ENCODE measurements at places on chromosomes 12 and 14. TPM values are rescaled to one million over a fixed set of nuclear protein-coding genes. Genes with fewer than 3 reads are reported as not detected.

- DNase-seq, result no peak
Observed at GRCh38 chr12:54229624-54230212, 40.9 kb upstream of the SMUG1 start.

GRCh38 chr14:78023112-78023511 is 147.1 kb upstream of the NRXN3 start:
- DNase-seq, result no peak

GRCh38 chr12:56042843-56043242 is 1.1 kb downstream of the RPS26 start:
- DNase-seq, result no peak

GRCh38 chr12:1289371-1290155 is 298.5 kb downstream of the ERC1 start:
- no peak for DNase-seq

GRCh38 chr12:87931812-87932211 is 97.4 kb downstream of the C12orf50 start:
- DNase-seq, result no peak

DNA sequence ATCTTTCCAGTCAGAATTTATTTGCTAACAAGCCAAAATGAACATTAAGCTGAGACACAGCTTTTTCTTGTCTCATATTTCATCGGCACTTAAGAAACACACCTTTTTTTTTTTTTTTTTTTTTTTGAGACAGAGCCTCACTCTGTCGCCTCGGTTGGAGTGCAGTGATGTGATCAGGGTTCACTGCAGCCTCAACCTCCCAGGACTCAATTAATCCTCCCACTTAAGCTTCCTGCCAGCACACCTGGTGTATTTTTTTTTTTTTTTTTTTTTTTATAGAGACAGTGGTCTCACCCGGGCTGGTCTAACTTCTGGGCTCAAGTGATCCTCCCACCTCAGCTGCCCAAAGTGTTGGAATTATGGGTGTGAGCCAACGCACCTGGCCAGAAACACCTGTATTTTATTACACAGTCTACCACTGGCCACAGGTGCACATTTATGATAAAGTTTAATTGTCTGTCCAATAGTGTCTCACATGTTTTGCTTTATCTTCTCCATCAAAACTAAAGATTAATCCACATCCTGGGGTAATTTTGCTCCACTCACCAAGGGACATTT is 62.7 kb downstream of the C2CD5 start:
- no peak for DNase-seq

DNA sequence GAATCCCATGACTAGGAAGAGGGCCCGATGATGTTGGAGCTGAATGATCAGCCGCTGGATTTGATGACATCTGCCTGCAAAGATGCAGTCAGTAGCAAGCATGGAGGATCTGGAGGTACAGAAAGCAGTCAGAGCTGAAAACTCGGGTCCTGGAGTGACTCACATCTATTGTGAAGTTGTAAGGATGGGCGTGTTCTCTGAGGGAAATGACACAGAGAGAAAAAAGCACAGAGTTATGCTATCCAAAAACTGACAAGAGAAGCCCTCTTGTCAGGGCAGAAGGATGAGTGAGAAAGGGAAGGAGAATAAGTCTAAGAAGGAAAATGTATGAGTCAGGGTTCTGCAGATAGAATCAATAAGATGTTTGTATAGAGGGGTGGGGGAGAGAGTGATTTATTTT is 380.4 kb upstream of the CCDC196 start:
- DNase-seq, result no peak

DNA sequence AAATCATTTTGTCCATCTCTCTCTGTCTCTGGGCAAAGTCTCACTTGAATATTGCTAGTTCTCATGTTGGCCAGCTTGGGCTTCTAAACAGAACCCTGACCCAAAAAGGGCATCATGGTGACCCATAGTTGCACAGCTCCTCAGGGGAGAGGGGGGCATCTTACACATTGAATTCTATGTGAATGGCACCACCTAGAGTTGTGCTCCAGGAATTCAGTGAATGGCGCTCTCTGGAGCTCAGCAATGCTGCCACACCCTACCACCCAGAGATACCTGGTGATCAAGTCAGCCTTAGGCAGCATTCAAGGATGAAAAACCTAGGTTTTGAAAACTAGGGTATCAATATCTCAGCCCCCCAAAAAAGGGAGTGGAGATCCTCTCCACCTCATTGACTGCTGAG is 50.6 kb downstream of the SMUG1 start:
- DNase-seq, result no peak

- no peak for DNase-seq
Observed at GRCh38 chr12:68264857-68265256, 11.5 kb upstream of the IL22 start.

- no peak for DNase-seq
Observed at GRCh38 chr14:30624132-30624423, 2.0 kb downstream of the SCFD1 start.

DNA sequence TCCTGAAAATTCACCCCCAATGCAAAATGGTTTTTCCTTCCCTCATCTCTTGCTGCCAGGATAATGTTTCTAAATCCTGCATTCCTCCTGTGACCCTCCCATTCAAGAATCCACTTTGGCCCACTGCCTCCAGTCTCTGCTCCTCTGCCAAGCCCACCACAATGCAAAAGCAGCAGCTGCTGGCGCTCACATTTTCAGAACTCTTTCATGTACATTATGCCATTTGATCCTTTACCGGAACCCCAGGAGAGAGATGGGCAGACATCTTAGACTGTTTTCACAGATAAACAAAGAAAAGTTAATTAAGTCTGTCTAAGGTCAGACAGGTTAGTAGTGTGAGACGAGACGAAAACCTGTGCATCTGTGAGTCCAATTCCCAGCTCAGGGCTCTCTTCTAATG is 12.9 kb downstream of the LRIG3 start:
- no peak for DNase-seq

GRCh38 chr14:77439861-77440260 is 16.5 kb upstream of the NOXRED1 start:
- no peak for DNase-seq

DNA sequence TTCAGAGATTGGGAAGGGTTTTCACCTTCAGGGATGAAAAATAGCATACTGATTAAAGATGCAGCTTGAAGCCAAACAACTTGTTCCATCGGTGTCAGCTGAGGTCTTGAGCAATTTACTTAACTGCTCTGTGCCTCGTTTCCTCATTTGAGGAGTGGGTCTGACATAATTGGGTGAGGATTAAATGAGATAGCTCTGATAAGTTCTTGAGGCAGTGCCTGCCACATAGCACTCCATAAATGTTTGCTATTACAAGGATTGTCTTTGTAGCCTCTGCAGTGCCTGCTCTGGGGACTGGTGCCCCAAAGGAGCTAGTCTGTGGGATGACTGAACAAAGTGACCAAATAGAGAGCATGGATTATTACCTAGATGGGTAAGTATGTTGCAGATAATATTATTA is 50.6 kb downstream of the ATP23 start:
- DNase-seq, result no peak

DNA sequence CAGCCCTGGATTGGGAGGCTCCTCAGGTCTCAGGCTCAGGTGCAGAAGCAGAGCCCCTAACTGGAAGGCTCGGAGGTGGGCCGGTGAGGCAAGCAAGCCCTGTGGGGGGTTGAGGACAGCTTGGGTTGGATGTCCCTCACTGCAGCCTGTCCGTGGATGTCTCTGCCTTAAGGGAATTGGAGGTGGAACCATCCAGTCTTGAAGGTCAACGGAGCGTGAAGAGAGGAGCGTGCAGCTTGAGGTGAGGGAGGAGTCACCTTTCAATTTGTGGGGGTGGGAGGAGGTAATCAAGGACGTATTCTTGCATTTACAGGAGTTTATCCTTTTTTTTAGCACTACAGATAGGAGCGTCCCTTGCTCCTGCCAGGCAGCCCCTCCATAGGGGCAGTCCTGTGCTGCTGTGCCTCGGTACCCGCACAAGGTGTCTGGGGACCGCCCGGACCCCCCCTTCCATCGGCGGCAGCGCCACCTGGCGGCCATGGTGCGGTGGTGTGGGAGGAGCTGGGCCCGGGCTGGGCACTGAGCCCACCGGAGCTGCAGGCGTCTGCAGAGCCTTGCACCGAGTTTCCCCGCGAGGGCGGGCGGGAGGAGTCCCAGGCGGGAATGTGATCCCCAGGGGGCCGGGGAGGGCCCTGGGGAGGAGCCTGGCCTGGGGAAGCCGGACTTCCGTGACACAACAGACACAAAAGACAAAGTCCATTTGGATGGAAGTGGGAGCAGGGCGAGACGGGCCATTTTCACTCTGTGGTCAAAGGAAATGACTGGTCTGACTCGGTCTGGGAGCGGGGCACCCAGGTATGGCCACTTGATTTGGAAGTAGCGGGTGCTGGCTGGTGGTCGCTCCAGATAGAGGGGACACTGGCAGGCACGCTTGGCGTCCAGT is 864 bp downstream of the DNAJC22 start:
- no peak for DNase-seq

GRCh38 chr14:67589204-67589770 is 10.8 kb downstream of the PIGH start:
- DNase-seq, result no peak

DNA sequence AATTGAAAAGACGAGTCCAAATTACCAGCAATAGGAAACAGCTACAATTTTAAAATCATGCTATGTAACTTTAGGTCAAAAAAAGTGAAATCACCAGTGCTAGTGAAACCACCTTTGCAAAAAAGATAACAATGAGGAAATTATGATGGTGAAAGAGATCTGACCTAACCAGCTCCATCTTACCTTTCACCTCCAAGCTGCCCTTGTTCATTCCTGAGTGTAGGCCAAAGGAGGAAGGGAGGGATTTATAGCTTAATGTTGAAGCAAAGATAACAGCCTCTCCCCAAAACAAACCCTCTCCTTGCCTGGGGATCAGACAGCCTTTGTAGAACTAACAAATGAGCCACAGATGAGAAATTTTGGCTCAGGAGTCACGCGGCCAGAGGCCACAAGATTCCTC is 83.2 kb upstream of the EIF5 start:
- no peak for DNase-seq

GRCh38 chr12:116123451-116124258 is 153.8 kb downstream of the MED13L start:
- DNase-seq, result no peak

GRCh38 chr14:101286271-101287018 is 274.9 kb upstream of the DIO3 start:
- no peak for DNase-seq

- no peak for DNase-seq
Observed at GRCh38 chr14:68753690-68754089, 39.2 kb downstream of the ZFP36L1 start.

GRCh38 chr14:94180655-94181271 is 6.6 kb downstream of the PPP4R4 start:
- DNase-seq, result no peak

DNA sequence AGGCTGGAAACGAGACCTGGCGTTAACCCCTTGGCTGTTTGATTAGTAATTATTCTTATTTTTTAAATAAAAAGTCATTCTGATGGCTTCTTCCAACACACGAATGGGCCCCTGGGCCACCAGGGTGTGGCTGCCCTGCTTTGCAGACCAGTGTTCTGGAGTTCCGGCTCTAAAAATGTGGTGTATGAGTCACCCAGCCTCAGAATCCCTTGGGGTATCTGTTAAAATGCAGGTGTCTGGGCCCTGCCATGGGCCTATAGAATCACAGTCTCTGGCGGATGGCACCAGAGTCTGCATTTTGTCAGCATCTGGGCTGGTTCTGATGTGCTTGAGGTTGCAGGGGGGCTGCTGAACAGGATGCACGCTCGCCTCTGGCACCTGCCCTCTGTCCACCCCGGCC is 2.5 kb upstream of the PSMC1 start:
- no peak for DNase-seq

GRCh38 chr14:48527832-48528231 is 852.4 kb upstream of the MDGA2 start:
- no peak for DNase-seq

GRCh38 chr12:53287741-53288216 is 7.6 kb upstream of the PFDN5 start:
- DNase-seq, result no peak

DNA sequence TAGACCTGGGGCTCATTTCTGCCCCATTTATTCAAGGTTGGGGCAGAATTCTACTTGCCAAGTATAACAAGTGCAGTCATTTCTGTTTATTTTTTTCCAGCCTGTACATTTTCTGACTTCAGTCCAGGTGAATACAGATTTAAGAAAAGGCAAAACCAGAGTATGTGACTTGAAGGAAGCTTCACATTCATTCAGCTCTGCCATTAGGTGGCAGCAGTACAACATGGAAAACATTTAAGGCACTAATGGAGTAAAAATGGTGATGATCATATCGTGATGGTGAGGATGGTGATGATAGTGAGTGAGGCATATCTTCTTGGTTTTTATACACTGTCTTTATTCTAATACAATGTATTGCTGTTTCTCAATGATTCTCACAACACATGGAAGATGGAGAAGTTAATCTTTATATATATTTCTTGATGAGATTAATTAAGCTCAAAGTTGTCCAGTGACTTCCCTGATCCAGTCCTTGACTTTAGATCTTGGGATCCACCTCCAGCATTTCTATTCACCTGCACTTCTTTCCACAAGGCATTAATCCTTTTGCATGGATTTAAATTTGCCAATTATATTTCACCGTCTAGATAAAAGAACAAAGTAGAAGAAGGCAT is 176.7 kb upstream of the SEL1L start:
- no peak for DNase-seq

- DNase-seq, result no peak
Observed at GRCh38 chr14:91380610-91381371, 36.8 kb downstream of the CCDC88C start.

DNA sequence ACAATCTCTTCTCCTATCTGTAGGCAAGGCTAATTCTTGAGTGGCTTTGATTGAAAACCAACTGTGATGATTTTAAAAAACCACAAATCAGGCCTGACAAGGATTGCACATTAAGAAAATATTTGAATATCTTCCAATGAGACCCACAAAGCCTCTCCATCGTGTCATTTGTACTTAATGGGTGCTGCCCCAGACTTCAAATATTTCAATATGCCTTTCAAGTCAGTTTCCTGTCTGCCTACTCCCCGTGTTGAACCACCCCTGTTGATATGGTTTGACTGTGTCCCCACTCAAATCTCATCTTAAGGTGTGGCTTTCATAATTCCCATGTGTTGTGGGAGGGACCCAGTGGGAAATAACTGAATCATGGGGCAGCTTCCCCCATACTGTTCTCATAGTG is 159.7 kb upstream of the EGLN3 start:
- no peak for DNase-seq

DNA sequence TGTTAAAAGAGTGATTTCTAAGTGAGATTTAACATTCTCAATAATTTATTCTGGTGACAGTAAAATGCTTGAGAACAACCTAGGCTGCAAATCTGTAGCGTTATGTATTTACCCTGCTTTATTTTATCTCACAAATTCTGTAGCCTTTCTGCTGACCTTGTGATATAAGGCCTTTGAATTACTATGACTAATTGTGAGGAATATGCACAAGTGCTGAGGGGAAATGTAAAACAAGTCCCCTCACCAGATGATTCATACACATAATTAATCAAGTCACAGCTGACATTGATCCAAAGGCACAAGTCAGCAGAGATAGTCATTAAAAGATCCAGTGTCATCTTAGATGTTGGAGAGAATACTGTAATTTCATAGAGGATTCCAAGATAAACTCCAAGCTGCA is 992.7 kb upstream of the USP15 start:
- no peak for DNase-seq

- DNase-seq, result no peak
Observed at GRCh38 chr12:19131025-19131444, 1.5 kb downstream of the PLEKHA5 start.

- DNase-seq, result no peak
Observed at GRCh38 chr12:40241741-40242140, 16.9 kb downstream of the LRRK2 start.

GLS2 gene
- total RNA-seq, result not detected

MDGA2 gene
- not detected for total RNA-seq

AQP6 gene
- 0.11 TPM for total RNA-seq

SIX6 gene
- not detected for total RNA-seq

OSGEP gene
- 23.5 TPM for total RNA-seq

PTPN21 gene
- total RNA-seq, result 47.2 TPM

TC2N gene
- 17.8 TPM for total RNA-seq

ASB2 gene
- 53.5 TPM for total RNA-seq

All from esophagus muscularis mucosa (tissue), 4 donors.